ENCODE measurements at places on chromosomes 16 and 17.

DNA sequence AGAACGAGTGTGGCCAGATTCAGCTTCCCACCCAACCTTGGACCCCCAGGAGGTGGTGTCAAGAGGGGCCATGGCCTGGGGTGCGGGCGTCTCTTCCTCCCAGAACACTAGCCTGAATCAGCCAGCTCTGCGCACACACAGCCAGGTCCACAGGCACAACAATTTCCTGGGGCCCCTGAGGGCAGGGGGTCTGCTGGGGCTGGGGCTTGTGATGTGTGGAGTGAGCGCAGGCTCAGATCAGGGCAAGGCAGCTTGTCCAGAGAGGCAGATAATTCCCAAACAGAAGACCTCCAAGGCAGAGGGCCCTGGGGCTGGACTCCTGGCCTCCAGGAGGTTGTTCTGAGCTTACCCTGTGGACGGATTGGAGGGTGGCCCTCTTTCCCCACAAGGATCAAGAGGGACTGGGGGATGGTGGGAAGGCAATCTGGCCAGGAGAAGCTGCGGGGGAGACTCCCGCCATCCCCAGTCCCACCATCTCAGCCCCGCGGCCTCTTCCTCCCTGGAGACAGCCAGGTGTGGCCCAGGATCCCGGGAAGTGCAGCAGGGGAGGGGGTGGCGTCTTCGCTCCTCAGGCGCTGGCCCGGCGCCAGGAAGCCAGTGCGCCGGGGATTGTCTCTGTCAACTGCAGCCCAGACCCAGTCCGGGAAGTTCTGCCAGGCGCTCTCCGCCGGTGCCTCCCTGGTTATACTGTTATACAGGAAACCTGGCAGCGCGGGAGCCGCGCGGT is 52.0 kb upstream of the AMZ2 start:
- DNase-seq = no peak

DNA sequence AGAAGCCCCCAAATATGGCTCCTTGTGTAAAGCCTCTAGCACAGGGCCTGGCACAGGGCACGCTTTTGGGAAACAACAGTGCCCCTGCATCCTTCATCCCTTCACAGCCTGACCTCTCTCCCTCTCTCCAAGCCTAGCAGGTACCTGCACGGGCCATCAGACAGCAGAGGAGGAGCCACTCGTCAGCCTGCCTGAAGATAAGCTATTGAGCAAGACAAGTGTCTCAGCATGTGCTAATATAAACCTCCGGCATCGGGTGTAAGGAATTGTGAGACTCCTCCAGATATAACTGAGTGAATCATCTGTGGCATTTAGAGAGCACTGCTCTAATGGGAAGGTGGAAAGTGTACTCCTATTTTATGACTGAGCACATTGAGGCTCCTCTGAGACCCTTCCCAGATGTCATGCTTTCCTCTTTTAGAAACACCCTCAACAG is 38.3 kb downstream of the TBX4 start:
- no peak for DNase-seq

DNA sequence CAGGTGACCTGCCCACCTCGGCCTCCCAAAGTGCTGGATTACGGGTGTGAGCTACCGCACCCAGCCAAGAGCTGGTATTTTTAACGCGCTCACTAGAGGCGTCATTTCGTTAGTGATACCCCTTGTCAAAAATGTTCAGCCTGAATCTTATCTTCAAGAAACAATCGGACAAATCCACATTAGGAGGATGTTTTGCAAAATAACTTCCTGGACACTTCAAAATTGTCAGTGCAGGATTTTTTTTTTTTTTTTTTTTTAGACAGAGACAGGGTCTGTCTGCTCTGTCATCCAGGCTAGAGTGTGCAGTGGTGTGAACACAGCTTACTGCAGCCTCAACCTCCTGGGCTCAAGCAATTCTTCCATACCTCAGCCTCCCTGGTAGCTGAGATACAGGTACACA is 63.0 kb downstream of the RMI2 start:
- no peak for DNase-seq

DNA sequence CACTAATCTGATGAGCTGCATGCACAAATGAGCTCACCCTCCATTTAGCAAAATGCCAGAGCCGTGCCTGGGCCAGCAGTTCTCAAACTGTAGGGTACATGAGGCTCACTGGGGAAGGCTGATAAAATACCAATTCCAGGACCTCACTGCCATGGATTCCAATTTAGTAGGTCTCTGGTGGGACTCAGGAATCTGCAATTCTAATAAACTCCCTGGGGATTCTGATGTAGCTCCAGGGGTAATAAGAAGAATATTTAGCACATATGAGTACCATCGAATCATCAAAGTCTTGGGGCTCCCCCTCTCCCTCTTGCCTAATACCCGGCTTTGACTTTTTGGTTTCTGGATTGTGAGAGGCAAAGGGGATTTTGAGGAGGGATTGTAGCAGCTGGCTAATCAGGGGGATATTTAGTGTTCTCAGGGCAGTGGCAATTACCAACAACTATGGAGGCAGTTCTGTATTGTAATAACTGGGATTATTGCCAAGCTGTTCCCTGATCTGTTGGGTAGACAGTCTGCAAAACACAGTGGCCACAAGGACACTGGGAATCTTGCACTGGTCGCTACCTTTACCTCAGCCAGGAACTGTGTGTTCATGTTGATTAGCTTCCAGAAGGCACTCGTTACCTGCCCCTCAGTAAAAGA is 140.4 kb downstream of the SHISA9 start:
- DNase-seq = no peak

DNA sequence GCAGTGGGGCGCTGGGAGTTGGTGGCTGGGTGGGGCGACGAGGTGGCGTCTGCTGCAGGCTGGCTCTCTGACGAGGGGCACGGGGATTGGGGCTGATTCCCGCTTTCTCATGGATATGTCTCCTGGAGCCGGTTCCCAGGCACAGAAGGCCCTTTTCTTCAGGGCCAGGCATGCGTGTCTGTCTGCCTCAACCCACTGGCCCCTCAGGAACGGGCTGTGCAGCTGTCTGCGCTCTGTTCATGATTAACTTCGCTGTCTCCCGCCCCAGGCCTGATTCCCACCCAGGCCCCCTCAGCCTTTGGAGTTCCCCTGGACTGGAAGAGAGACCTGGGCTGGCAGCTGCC is 53.1 kb downstream of the RAP1GAP2 start:
- no peak for DNase-seq

DNA sequence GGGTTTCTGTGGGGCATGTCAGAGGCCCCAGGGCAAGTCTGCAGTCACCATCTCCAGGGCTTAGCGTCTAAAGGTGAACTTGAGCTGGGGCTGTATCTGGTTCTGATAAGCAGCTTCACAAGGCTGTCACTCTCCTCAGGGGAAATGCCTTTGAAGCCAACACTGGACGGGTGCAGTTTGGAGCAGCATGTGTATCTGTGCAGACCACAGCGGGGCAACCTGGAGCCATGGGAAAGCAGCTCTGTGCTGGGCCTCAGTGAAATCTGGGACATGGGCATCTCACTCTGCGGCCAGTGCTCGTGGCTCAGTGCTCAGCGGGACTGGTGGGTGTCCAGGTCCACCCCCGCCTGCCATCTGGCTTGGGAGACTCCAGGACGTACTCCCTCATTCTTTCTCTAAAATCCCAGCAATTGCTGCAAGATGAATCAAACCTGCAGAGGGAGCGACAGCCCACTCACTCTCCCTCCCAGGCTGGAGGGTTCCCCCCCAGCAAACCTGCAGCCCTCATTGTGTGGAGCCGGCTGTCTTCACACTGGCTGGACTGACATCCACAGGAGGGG is 63.5 kb downstream of the PRMT7 start:
- no peak for DNase-seq

GRCh38 chr17:82936768-82937171 is 96.9 kb upstream of the ZNF750 start:
- DNase-seq = no peak

DNA sequence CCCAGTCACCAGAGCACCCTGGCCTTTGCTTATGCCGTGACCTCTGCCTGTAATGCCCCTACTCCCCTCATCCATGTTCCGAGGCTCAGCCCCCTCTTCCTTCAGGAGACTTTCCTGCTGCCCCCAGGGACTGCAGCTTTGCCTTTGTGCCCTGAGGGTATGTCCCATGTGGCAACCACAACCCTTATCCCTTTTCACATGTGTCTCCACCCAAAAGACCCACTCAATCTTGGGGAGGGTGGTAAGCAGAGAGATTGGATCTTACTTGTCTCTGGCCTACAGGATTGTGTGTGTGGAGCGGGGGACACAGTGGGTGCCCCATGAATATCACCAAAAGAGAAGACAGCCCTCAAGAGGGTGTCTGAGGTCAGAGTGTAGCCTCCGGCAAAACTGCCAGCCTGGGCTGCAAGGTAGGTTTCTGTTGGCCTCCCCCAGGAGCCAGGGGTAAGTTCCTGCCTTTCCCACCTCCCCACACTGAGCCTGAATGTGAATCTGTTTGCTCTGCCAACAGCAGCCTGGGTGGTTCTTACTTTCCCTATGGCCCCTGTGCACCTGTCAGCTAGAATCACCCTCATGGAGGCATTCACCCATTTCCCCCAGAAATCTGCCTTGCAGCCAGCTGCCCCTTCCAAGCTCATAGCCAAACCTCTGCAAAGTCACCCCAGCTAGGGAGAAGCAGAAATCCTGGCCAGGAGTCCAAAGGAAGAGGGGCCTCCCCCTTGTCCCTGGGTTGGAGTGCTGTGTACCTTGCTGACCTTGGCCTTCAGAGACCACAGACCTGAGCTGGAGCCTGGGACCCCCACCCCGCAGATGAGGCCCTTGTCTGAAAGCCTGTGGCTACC is 11.5 kb upstream of the C17orf113 start:
- no peak for DNase-seq
